Caco-2 (cell line): ENCODE measurements at places on chromosomes 2 and 18.

GRCh38 chr18:28112056-28112470 lies 64.9 kb downstream of the CDH2 start:
- DNase-seq = no peak
- H3K36me3 ChIP-seq = no peaks in the 10 kb centered on the region
- peaks cover 16% of the 10 kb centered on the region; the same call in 1 of the 2 replicates for H3K4me1 ChIP-seq
- H3K27me3 ChIP-seq = no peaks in the 10 kb centered on the region
- H3K4me3 ChIP-seq = no peak overlapping the region

GRCh38 chr2:159585622-159586021 lies 30.7 kb downstream of the BAZ2B start:
- H3K36me3 ChIP-seq = no peaks in the 10 kb centered on the region
- no peaks in the 10 kb centered on the region for H3K27me3 ChIP-seq
- no peak overlapping the region for H3K27ac ChIP-seq
- no peak overlapping the region for H3K4me3 ChIP-seq
- peaks cover 1% of the 10 kb centered on the region; the same call in 1 of the 2 replicates for H3K4me1 ChIP-seq

DNA sequence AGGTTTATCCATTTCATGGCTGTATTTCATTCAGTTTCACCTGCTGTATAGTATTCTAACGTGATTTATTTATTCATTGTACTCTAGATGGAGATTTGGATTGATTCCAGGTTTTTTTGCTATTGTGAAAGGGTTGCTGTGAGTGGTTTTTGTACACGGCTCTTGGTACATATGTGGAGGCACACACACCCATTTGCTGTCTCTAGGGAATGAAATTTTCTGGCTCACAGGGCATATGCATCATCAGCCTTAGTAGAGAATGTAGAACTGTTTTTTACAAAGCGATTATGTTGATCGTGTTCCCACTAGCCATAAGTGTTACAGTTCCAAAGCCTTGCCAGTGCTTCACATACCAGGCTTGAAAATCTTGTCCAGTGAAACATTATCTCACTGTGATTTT lies 5.1 kb downstream of the SPTBN1 start:
- H3K27ac ChIP-seq = no peak overlapping the region
- H3K4me1 ChIP-seq = no peaks in the 10 kb centered on the region
- no peak for DNase-seq
- no peaks in the 10 kb centered on the region for H3K27me3 ChIP-seq
- no peaks in the 10 kb centered on the region for H3K36me3 ChIP-seq

DNA sequence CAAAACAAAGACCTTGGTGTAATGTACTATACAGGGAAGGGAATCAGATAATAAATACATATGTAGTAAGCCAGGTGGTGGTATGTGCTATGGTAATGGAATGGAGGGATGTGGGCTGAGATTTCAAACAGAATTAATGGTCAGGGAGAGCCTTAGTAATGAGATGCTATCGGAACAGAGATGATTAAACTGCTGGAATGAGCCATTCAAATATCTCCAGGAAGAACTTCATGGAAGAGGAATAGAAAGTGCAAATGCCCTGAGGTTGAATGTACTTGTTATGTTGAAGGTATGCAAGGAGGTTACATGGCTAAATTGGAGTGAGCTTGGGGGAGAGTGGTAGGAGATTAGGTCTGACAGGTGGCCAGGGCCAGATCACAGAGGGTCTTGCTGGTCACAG lies 5.1 kb downstream of the SERPINB11 start:
- H3K27me3 ChIP-seq = no peaks in the 10 kb centered on the region
- H3K4me3 ChIP-seq = no peak overlapping the region
- no peaks in the 10 kb centered on the region for H3K4me1 ChIP-seq
- DNase-seq = no peak

DNA sequence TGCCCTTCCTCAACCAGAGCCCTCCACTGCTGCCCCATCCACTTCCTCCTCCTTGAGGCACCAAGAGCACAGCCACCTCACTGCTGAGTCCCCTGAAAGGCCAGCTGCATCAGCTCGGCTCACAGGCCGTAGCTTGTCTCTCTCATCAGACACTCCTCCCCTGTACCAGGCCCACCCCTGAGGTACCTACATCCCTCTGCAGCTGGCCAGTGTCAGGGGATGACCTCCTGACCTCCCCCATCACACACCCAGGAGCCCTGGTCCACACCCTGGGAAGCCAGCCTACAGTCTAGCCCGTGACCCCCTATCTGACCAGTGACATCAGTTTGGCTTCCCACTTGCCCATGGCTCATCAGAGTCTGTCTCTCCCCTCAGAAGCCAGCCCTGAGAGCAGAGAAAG lies 205.6 kb downstream of the TNS1 start:
- DNase-seq = no peak
- H3K4me3 ChIP-seq = no peak overlapping the region
- no peaks in the 10 kb centered on the region for H3K27me3 ChIP-seq
- no peak overlapping the region for H3K27ac ChIP-seq
